ENCODE measurements at places on chromosomes 12 and 14.

GRCh38 chr12:55132816-55133215, 6.6 kb downstream of the OR9K2 start:
- DNase-seq: no peak

GRCh38 chr12:130621696-130622298, 94.3 kb downstream of the RIMBP2 start:
- no peak for DNase-seq

- DNase-seq: no peak
Observed at GRCh38 chr14:102980409-102980810, 57.9 kb downstream of the AMN start.

DNA sequence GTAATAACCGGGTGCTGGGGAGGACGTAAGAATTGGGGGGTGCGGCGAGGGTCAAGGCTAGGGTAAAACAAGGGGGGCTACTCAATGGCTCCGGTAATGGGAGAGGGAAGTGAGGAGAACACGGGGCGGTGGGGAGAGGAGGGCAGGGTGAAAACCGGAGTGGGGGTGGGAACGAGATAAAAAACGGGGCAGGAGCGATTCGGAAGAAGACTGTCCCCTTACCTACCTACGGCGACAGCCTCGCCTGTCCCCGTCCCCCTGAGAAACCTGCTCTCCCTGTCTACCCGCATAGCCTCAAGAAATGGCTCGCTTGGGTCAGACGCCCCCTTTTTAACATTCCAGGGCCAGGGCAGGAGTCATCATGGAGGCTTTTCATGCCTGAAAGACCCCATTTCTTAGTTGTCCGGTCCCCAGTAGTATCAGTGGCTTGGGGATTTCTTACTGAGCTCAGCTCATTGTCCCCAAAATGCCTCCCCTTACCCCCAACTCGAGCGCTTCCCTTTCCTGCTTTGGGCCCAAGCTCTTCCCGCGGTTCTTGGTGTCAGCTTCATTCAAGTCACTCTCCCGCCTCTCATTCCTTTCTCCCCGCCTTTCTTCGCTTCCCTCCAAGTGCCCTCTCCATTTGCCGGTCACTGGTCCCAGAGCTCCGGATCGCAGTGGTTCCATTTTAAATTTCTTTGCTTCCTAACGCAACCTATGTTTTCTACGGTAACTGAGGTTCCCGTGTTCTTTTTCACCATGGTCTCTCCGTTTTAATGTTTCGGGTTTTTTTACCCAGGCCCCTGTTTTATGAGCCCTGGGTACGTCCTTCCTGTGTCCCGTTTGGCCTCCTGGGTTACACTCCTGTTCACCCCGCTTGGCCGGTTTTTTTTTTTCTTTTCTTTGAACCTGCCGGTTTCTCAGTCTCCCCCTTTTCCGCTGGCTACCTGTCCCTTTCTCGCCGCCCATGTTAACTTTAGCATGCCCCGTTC, 1.2 kb upstream of the WSB2 start:
- DNase-seq: no peak

GRCh38 chr14:49920935-49921334, 28.1 kb downstream of the ARF6 start:
- no peak for DNase-seq

GRCh38 chr12:7899755-7900154, 27.0 kb upstream of the SLC2A14 start:
- DNase-seq: no peak

GRCh38 chr14:81605660-81606059, 72.0 kb upstream of the SEL1L start:
- DNase-seq: no peak

DNA sequence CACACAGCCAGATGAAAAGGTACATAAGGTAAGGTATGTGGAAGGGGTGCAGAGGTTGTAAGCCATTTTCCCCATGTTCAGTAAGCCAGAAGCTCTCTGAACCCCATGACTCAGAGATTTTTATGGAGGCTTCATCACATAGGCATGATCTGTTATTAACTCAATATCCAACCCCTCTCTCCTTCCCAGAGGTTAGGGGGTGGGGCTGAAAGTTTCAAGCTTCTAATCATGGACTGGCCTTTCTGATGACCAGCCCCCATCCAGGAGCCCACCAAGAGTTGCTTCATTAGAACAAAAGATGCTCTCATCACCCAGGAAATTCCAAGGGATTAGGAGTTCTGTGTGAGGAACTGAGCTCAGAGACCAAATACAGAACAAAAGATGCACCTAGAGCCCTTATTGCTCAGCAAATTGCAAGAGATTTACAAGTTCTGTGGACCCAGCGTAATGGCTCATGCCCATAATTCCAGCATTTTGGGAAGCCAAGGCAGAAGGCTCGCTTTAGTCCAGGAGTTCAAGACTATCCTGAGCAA, 103.2 kb upstream of the DAAM1 start:
- no peak for DNase-seq

Measured in NCI-H2171 (cell line).